ENCODE measurements at places on chromosomes 5 and 9.

GRCh38 chr5:32193591-32193990 lies 19.5 kb upstream of the GOLPH3 start:
- no peak for DNase-seq

DNA sequence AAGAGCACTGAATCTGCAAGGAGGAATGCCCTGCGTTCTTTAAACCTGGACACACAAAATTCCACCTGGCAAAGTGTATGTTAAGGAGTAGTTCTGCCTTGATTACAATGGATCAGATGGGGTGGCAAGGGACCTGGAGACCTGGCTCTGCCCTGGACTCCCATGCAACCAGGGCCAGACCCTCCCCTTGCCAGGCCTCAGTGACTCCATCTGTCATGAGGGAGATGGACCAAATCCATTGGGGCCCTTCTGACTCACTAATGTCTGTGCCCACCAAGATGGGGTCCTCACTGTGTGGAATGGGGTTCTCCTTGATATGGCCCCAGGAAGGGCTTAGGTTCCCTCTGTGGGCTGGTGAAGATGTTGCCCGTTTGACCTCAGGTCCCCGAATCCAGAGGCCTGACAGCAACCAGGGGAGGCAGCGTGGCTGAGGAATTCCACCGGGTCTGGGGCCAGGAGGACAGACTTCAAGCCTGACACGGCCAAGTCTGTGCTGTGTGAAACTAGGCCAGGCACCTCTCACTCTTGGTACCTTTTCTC lies 100.3 kb downstream of the PAX5 start:
- DNase-seq, result no peak

GRCh38 chr9:136024286-136024685 lies 63.1 kb upstream of the UBAC1 start:
- DNase-seq, result no peak

GRCh38 chr5:148012801-148013200 lies 51.0 kb upstream of the SPINK5 start:
- DNase-seq, result no peak

DNA sequence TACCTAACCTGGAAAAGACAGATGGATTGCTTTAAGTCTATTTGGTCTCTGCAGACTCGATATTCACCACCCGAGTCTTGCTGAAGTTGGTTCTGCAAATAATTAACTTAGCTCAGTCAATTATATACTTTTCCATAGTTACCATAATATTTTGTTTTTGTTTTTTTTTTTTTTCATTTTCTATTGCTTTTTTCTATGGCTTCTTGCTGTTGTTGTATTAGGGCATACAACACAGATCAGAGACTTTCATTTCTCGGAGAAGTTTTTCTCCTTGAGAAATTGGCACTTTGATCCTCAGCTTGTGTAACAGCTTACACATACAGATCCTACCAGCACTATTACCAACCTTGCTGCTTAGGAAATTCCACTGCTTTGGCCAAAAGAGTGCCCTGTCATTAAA lies 88.0 kb downstream of the GPR21 start:
- no peak for DNase-seq

DNA sequence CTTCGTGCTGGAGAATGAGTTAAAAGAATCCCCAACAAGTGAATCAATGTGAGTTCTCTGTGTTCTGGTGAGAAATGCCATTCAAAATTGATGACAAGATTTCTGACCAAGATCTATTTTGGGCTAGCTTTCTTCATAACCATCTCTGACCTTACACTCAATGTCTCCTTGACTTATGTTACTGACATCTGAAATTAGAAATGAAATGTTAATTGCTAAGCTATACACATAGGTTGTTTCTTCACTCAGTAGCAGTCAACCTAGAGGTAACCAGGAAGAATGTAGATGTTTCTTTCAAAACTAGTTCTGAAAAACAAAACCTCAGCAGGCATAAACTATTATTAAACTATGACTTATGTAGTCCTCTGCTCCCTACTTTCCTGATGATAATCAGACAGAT lies 2220.7 kb upstream of the C9orf72 start:
- no peak for DNase-seq
